Muscle of arm (tissue), 14 donors: ENCODE measurements at places on chromosomes 6 and 20.

DNA sequence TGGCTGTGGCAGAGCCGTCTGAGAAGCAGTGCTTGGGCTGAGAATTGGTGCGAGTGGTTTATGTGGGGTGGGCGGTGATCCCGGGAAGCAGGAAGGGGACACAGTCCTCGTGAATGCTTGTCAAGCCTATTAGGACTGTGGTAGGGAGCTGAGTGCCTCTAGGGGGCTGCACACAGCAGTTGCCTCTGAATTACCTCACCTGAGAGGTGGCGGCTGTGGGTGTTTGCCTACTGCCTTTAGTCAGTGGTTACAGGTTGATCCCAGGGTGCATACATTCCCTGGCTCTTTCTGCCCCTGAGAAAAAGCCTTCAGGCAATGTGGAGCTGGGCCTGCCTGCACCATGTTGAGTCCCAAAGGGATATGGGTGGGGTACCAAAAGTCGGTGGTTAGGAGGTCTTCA, 5.2 kb downstream of the AP5S1 start:
- DNase-seq = no peak

DNA sequence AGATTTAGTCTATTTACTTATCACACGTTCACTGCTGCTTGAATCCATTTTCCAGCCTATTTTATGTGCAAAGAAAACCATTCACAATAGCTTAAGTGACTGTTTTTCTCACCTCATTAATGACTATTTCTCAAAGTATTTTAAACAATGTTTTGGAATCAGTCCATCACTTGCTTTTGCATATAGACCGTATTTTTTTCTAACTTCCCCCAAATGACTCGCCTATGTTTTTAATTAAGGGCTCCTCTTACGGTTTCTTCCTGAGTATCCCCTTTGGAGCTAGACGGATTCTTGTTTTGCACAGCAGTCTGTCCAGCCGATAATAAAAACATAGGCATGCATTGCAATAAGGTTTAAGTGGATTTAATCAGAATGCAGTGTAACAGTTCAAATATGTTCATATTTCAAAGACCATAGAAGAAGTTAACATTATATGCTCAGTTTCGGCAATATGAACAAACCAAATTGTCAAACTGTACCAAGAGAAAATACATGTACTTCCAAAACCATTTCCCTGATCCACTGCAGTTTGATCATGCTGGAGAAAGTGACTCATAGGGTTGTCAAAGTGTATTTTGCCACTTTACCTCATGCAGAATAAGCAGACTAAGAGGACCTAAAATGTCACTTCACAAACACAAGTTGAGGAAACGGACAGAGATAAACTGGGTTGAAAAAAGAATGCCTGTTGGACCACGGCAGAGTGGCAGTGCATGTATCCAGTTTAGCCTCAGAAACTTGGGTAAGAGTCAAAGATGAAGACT, 66.4 kb downstream of the HMGN3 start:
- DNase-seq = peak; percentile 35

GRCh38 chr6:150490586-150490985, 109.1 kb upstream of the PLEKHG1 start:
- DNase-seq = no peak

GRCh38 chr20:59253325-59253724, 47.1 kb upstream of the EDN3 start:
- DNase-seq = no peak

GRCh38 chr6:133977983-133978895, 25.2 kb downstream of the TBPL1 start:
- DNase-seq = no peak

DNA sequence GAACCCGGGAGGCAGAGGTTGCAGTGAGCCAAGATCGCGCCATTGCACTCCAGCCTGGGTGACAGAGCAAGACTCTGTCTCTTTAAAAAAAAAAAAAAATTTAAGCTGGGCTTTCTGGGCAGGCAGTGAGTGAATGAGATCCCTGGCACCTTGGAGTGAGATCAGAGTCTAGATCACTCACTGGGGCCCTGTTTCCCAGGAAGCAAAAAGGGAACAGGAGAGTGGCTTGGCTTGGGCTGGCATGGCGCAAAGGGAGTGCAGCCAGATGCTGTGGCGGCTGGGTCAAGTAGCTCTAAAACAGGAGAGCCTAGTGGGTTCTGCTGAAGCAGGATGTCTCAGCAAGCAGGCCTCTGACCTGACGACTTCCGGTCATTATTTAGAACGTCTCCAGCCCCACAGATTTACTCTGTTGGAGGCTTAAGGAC, 10.4 kb downstream of the PLCG1 start:
- no peak for DNase-seq

DNA sequence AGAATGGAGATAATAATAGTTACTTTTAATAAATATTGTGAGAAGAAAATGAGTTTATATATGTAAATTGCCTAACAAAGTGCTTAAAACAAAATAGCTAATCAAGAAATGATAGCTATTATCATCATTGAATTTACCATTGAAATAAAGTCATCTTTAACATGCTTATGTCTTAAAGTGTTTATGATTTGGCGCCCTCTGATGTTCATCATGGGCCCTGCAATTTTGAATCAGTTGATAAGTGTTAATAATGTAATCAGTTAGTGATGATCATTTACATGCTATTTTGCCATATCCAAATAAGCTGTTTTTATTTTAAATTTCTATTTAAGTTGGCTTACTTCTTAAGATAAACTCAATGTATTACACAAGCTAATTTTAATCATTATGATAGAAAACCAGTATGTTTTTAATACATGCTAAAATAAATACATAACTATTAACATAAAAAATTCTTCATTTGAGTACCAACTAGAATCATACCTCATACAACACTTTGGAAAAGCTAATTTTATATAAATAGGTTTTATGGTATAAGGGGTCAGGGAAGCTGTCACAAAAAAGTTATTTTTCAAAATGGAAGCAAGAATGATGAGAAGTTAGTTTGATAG, 39.2 kb upstream of the TPD52L1 start:
- peak; percentile 46 for DNase-seq

GRCh38 chr6:130421585-130421984, 55.8 kb downstream of the TMEM200A start:
- no peak for DNase-seq

DNA sequence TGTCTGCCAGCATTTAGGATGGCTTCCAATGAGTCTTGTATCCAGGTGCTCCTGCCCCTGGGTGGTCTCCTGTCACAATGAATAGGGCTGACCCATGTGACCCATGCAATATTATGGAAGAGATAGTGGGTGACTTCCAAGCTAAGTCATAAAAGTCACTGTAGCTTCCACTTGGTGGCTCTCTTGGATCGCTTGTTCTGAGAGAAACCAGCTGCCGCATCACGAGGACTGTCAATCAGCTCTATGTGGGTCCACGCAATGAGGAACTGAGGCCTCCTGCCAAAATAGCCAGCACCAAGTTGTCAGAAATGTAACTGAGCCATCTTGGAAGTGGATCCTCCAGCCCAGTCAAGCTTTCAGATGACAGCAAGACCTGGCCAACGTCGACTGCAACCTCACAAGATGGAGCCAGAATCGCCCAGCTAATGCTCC, 14.9 kb upstream of the MATN4 start:
- no peak for DNase-seq

DNA sequence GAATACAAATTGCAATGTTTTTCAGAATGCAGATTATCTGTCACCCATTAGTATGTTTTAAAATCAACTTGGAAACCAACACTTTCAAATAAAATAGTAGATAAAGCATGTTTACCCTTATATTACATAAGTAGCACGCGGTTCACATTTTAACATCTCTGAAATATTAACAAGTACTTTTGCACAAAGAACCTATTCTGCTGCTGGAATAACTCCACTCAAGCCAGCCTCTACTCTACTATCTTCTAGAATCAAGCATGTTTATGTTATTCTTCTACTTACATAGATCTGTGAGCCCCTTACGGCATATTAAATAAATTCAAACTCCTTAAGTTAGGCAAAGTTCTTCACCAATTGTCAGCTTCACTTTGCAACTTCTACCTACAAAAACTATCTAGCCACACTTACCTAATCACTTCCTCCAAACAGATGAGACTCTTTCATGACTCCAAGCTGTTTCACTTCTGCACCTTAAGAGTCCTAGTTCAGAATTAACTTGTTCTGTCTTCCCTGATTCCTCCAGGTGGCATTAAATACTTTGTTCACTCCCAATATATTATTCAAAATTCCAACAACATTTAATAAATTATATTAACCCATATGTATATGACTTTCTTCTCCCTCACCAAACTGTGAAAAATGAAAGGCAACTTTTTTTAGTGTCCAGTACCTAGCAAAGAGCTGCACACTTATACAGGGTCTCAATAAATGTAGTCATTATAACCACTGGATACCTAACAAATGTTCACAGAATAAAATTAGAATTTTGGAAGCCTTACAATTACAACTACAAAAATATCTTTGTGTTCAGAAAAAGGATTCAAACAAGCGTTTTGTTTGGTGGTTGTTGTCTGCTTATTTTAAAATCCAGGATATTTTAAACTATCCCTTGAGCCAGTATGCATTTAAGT, 12.1 kb downstream of the CEP85L start:
- DNase-seq = no peak

DNA sequence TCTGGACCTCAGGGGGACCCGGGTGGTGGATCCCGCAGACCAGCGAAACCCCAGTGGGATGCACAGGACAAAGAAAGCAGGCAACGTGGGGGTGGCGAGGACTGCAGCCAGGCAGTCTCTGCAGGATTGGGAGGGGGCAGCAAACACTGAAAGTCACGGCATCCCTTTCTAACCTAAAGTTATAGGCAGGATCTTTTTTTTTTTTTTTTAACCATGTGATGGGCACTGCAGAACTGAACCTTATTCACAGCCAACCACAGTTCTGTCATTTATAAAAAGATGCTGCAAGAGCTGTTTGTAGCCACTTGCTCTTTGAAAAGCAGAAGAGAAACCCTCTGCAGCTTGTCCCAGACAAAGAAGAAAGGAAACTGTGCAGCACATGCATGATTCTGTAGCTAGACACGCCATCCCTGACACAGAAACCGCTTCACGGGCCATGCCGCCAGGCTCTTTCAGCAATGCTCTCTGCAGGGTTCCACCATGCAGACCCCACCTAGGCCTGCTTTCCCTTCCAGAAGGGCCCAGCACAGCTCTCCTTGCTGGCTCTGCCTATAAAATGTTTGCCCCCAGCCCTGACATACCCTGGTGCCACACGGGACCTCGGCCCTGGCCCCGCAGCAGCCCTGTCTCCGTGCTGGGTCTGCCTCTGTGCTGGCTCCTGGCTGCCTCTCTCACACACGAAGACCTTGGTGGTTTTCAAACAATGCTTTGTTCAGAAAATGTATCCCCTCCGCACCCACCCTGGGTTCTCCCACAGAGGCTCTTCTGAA, 70.8 kb downstream of the PYGB start:
- no peak for DNase-seq

DNA sequence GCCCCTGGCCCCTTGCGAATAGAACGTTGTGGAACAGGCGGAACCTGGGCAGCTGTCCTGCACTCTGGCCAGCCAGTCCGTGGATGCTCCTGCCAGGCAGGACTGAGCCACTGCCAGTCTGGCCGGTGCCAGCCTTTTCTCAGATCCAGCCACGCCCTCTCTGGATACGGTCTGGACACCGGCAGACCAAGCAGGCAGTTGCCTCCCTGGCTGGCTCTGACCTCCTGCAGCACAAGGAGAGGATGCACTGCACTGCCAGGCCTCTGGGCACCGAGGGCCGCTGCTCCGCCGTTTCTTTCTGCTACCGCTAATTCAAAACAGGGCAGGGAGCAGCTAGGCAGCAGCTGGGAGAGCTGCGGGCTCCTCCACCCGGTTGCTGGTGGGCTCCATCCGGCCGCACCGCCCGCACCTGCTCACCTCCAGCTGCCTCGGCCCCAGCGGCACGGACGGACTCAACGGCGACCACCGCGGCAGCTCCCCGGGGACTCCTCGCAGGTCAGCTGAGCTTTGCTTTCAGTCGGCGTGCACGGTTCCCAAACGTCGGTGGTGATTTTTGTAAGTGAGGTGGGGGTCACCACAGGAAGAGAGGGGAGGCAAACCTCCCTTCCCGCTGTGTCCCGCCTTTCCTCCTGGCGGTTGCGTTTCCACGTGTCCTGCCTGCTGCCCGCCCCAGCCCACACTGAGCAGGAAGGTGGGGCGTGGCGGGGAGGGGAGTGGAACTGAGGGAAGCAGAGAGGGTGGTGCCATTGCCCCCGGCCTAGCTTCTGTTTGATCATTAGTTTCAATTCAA, 30.3 kb upstream of the AFDN start:
- DNase-seq = peak; percentile 11

DNA sequence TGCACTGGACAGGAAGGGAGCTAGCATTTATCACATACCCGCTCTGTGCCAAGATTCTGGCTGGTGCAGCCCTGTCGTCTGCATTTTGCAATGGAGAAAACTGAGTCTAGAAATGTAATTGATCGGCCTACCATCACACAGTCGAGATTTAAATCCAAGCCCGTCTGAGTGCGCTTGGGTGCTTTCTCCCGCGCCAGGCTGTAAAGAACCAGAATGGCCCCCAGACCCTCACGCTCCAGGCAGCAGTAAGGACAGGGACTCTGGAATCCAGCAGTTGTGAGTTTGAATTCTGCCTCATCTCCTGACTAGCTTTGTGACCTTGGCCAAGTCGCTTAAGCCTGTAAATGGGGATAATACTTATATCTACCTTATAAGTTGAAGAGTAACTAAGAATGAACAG, 10.8 kb downstream of the DYNLRB1 start:
- DNase-seq = no peak

DNA sequence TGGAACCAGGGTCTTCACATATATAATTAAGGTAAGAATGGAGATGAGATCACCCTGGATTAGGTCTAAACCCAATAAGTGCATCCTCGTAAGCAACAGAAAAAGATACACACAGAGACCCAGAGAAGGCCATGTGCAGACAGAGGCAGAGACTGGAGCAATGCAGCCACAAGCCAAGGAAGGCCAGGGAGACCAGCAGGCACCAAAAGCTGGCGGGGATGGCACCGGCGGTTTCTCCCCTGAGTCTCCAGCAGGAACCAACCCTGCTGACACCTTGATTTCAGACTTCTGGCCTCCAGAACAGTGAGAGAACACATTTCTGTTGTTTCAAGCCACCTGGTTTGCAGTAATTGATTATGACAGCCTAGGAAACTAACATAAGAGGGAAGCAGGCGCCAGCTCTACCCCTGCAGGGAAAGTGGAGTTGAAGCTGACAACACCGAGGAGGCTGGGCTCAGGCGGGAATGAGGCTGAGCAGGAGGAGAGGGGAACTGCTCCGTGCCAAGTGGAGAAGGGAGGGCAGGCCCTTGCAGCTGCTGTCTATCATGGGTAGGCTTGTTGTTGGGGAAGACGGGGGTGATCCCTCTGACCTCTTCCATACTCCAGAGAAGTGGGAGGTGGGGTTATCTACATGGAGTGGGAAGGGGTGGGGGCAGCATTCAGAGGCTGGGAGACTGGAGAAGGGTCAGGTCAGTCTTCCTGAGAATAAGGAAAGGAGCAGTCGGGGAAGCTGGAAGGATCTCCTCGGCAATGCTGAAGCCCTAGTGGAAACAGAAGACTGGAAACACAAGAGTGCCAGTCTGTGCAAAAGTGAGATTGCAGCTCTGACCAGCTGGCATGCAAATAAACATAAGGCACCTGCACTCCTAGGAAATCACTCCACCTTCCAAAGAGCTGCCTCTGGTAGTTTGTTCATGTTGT, 72.7 kb downstream of the NFATC2 start:
- no peak for DNase-seq

- DNase-seq = no peak
Measured at GRCh38 chr6:74879976-74880375, 325.9 kb downstream of the COL12A1 start.
